ENCODE measurements at places on chromosomes 12 and 14. TPM values are rescaled to one million over a fixed set of nuclear protein-coding genes. Genes with fewer than 3 reads are reported as not detected.

GRCh38 chr12:51749206-51749985, 99.1 kb downstream of the FIGNL2 start:
- DNase-seq, result no peak
- H3K4me3 ChIP-seq, result no peak overlapping the region
- no peaks in the 10 kb centered on the region for H3K36me3 ChIP-seq

GRCh38 chr12:102896067-102896466, 21.0 kb downstream of the PAH start:
- no peaks in the 10 kb centered on the region for H3K4me1 ChIP-seq
- no peaks in the 10 kb centered on the region for H3K27me3 ChIP-seq
- H3K27ac ChIP-seq, result no peak overlapping the region
- H3K4me3 ChIP-seq, result no peak overlapping the region
- no peaks in the 10 kb centered on the region for H3K36me3 ChIP-seq

The KRT8 gene
- 0.94 TPM for total RNA-seq

The TAS2R13 gene
- total RNA-seq, result 0.96 TPM

- H3K36me3 ChIP-seq, result no peaks in the 10 kb centered on the region
- no peak for DNase-seq
- H3K27ac ChIP-seq, result no peak overlapping the region
Observed at GRCh38 chr12:18165422-18165871, 75.5 kb upstream of the RERGL start.

The NAB2 gene
- 49.0 TPM for total RNA-seq

DNA sequence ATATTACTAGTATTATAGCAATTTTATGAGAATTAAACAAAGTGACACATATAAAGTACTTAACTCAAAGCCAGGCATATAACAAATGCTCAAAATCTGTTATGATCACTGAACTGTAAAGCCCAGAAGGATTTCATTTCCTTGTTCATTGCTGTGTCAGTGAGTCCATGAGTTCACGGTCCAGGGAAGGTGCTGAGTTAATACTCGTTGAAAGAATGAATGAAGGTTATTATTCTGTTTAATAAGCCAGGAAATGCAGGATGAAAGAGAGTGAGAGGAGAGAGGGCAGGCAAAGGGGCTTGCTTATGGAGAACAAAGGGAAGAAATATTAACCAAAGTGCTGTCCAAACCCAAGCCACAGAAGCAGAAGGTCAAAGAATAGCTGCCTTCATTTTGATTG, 40.2 kb upstream of the NT5DC3 start:
- peaks cover 15% of the 10 kb centered on the region for H3K4me1 ChIP-seq
- DNase-seq, result peak; percentile 26
- H3K27ac ChIP-seq, result no peak overlapping the region
- no peaks in the 10 kb centered on the region for H3K27me3 ChIP-seq
- no peak overlapping the region for H3K4me3 ChIP-seq
- no peaks in the 10 kb centered on the region for H3K36me3 ChIP-seq

The RTN1 gene
- not detected for total RNA-seq

GRCh38 chr12:6980075-6980474, 9.4 kb downstream of the EMG1 start:
- no peak overlapping the region for H3K27ac ChIP-seq
- no peaks in the 10 kb centered on the region for H3K27me3 ChIP-seq
- H3K36me3 ChIP-seq, result peaks cover 1% of the 10 kb centered on the region
- no peak for DNase-seq

The FGF23 gene
- not detected for total RNA-seq

DNA sequence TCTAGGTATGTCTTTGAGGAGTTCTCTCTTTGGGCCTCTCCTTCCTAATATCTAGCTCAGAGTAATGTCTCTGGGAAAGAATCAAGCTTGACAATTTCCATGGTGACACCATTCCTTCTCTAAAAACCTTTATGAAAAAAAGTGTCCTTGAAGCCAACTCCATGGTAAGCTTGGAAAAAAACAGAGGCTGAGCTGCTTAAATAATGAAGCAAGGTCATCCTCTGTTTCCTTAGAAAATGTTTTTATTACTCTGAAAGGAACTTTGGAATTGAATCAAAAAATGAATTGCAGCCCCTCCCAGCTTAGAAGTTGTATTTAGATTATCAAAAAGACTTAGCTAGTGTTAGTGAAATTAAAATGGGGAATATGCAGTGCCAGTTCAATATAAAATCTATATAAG, 166.1 kb upstream of the KITLG start:
- no peaks in the 10 kb centered on the region for H3K36me3 ChIP-seq
- no peaks in the 10 kb centered on the region for H3K27me3 ChIP-seq
- H3K4me1 ChIP-seq, result no peaks in the 10 kb centered on the region

- DNase-seq, result no peak
- H3K36me3 ChIP-seq, result no peaks in the 10 kb centered on the region
- H3K4me1 ChIP-seq, result no peaks in the 10 kb centered on the region
- no peak overlapping the region for H3K27ac ChIP-seq
- no peaks in the 10 kb centered on the region for H3K27me3 ChIP-seq
- no peak overlapping the region for H3K4me3 ChIP-seq
Observed at GRCh38 chr12:85182699-85183098, 97.3 kb upstream of the ALX1 start.

DNA sequence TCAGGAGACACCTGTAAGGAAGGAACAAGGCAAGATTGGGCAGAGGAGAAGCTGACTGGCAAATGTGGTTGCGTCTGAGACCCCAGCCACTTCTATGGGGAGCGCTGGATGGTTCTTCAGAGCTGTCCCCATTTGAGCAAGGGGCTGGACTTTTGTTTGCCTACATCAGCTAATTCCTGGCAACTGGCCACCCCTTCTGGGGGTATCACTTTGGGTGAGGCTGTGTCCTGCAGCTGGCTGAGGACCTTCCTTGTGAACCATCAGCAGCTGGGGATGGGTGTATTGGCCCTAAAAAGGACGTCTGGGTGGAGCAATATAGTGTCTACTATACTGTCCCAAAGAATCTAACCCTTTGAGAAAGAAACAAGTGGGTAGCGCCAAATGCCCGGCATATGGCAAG, 23.6 kb downstream of the PPFIBP1 start:
- H3K36me3 ChIP-seq, result no peaks in the 10 kb centered on the region
- H3K27ac ChIP-seq, result no peak overlapping the region
- H3K4me3 ChIP-seq, result no peak overlapping the region
- no peak for DNase-seq

DNA sequence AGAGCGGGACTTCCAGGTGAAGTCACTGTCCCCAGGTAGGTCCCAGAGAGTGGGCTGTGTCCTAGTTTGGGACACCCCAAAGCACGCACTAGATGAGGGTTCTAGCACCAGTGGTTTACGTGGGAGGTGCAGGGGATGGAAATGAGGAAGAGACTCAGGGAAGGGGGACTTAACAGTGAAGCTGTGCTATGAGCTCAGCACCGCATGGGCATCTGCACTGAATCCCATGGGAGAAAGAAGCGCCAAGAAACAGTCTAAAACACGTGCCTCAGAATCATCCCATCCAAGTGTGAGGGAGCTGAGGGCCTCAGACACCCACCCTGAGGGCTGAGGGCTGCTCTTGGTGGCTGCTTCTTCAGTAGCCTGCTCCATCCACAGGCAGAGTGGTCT, 71.5 kb upstream of the ZFP36L1 start:
- no peaks in the 10 kb centered on the region for H3K4me1 ChIP-seq
- no peak for DNase-seq
- H3K27me3 ChIP-seq, result no peaks in the 10 kb centered on the region
- no peaks in the 10 kb centered on the region for H3K36me3 ChIP-seq

DNA sequence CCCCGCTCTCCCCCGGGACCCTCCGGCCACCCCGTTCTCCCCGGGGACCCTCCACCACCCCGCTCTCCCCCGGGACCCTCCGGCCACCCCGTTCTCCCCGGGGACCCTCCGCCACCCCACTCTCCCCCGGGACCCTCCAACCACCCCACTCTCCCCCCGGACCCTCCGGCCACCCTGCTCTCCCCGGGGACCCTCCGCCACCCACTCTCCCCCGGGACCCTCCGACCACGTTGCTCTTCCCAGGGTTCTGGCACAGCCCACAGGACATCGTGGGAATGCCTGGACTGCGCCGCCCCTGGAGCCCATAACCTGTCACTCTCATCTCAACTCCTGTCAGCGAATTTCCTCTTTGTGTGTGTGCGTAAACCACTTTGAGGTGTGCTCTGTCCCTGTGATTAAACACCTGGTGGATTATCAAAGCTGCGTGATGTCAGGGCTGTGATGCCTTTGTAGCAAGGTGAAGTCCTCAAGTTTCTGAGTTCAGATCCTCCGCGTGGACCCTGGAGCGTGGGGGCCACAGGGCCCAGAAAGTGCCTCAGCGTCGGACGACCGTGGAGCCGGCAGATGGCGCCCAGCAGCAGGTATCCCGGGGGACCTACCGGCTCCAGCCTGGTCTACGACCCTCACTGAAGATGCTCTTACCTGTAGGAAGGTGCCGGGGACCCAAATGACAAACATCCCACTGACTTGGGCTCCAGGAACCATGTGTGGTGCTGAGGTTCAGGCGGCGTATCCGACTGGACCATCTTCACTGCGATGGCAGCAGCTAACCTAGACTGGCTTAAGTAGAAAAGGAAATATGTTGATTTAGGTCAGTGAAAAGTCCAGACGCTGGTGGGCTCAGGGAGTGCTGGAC, 63.2 kb upstream of the GALNT9 start:
- no peak overlapping the region for H3K27ac ChIP-seq
- no peaks in the 10 kb centered on the region for H3K4me1 ChIP-seq
- DNase-seq, result no peak
- no peaks in the 10 kb centered on the region for H3K27me3 ChIP-seq
- no peaks in the 10 kb centered on the region for H3K36me3 ChIP-seq

DNA sequence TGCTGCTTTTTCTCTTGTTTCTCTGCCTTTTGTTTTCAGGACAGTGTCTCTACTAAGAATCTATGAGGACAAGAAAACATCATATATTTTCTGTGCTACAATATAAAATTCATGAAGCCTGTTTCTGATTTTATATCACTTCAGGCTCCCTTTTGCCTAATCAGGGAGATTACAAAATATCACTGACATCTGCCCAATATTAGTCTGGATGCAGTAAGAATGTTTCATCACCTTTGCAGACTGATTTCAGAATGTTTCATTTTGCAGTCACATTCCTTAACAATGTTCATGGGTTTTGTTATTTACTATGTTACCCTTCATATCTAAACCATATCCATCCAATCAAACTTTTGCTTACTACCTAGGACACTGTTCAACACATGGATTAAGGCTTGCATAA, 491 bp upstream of the CLEC6A start:
- H3K27ac ChIP-seq, result no peak overlapping the region
- peaks cover 4% of the 10 kb centered on the region for H3K27me3 ChIP-seq
- no peak overlapping the region for H3K4me3 ChIP-seq
- no peaks in the 10 kb centered on the region for H3K4me1 ChIP-seq

GRCh38 chr12:16008421-16008824, 97.3 kb downstream of the DERA start:
- no peaks in the 10 kb centered on the region for H3K27me3 ChIP-seq
- DNase-seq, result no peak
- no peak overlapping the region for H3K27ac ChIP-seq
- H3K36me3 ChIP-seq, result peaks cover 2% of the 10 kb centered on the region
- no peaks in the 10 kb centered on the region for H3K4me1 ChIP-seq
- no peak overlapping the region for H3K4me3 ChIP-seq
